AG09309 (cell line): ENCODE measurements at places on chromosomes 2 and 18.

GRCh38 chr2:149858216-149858615, 270.6 kb upstream of the MMADHC start:
- DNase-seq, result no peak

GRCh38 chr2:3193443-3194330, 183.9 kb downstream of the EIPR1 start:
- DNase-seq, result no peak

DNA sequence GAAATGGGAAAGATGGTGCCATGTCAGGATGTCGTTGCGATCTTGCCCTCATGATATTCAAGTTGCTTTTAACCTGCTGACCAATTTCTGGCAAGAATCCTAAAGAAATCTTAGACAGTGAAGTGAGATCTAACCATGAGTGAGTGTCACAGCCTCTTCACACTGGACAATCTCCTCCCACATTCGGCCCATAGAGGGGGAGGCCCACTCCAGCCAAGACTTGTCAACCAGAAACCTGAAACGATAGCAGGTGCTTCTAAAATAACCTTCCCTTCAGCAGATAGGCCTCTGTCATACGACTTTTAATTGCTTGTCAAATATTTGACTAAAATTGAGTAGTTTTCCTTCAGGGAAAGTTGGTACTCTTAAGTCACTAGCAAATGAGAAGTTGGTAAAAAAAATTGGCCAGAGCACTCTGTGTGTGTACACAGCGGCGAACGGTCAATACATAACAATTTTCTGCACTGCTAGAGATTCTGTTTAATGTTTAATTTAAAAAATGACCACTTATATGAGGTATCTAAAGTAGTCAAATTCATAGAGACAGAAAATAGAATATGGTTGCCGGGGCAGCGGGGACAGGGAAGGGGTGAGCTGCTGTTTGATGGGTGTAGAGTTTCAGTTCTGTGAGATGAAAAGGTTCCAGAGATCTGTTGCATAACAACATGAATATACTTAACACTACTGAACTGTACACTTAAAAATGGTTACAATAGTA, 110.2 kb downstream of the VAPA start:
- DNase-seq, result no peak

- no peak for DNase-seq
Observed at GRCh38 chr2:120910164-120910563, 174.5 kb downstream of the GLI2 start.

DNA sequence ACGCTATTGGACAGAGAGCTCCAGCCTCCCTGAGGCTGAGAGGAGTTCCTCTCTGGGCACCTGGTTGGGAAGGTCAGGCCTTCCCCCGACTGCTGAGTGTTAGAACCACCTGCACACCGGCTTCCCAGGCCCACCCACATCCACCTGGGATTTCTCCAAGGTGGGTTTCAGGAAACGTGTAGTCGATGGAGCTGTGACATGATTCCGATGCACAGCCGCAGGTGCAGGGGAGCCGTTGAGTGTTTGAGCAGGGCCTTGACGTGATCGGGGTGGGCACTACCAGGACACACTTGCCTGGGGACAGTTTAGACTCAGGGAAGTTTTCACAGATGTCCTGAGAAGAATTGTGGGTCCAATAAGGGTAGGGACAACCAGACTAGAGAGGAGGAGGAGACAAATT, 21.8 kb upstream of the GIGYF2 start:
- no peak for DNase-seq

- no peak for DNase-seq
Observed at GRCh38 chr2:207257251-207258250, 91.8 kb upstream of the KLF7 start.

GRCh38 chr2:121080013-121080772, 204.8 kb downstream of the TFCP2L1 start:
- no peak for DNase-seq

- DNase-seq, result no peak
Observed at GRCh38 chr2:207225773-207226172, 60.0 kb upstream of the KLF7 start.

DNA sequence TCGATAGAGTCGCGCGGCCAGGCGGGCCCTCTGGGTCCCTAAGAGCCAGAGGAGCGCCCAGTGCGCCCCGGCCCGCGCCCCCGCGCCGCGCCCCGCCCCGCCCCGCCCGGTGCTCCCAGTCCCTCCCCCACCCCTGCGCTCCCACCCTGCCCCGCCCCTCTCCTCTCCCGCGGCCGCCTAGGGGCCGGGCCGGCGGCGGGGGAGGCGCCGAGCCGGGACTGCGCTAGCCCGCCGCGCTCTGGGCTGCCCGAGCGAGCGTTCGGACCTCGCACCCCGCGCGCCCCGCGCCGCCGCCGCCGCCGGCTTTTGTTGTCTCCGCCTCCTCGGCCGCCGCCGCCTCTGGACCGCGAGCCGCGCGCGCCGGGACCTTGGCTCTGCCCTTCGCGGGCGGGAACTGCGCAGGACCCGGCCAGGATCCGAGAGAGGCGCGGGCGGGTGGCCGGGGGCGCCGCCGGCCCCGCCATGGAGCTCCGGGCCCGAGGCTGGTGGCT, at the start of gene GPC1:
Gene GPC1, plus strand, starts transcription at position 207 of the 491 bp plus-strand sequence. Its CDS starts 256 bp downstream, at position 463.
- DNase-seq, result peak; percentile 32

- DNase-seq, result no peak
Observed at GRCh38 chr2:213751446-213751845, 467.2 kb downstream of the SPAG16 start.

DNA sequence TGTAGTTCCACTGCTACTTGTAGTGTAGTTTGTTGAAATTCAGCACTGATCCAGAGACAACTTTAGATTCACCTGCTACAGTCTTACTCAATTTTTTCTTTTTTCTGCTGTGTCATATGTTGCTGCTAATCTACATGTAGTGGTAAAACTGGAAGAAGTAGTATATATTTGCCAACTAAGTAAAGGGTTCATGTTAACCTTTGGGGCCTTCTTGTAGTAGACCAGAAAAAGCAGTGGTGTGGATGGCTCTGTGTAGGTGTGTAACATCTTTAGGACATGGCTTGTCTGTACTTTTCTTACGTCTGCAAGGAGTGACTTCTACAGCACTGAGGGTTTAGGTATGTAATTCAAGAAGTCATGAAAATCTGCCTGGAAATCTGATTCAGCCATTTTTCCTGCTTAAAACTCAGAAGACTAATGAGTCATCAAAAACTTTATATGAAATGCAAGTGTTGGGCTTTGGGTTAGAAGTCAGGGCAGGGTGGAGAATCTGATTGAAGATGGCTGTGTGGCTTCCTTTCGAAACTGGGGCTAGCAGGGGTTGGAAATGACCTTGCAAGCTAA, 8.4 kb downstream of the PTPRM start:
- no peak for DNase-seq

DNA sequence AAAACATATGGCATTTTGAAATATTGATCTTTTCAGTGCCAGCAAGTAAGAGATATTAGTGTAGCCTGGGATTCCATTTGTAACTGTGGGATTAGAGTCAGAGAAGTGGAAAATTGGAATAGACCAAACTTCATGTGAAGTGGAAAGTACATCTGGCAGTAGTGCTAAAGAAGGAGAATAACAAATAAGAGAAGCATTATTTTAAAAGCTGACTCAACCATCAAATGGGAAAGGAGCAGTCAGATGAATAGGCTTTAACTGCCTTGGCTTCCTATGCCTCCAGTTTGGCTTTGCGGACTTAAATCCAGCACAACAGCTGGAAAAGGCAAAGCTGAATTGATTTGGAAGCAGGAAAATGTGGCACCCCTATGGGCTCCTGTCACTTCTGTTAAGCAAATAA, 623.1 kb downstream of the TSN start:
- DNase-seq, result no peak

GRCh38 chr2:84686783-84687476, 170.6 kb downstream of the DNAH6 start:
- no peak for DNase-seq

DNA sequence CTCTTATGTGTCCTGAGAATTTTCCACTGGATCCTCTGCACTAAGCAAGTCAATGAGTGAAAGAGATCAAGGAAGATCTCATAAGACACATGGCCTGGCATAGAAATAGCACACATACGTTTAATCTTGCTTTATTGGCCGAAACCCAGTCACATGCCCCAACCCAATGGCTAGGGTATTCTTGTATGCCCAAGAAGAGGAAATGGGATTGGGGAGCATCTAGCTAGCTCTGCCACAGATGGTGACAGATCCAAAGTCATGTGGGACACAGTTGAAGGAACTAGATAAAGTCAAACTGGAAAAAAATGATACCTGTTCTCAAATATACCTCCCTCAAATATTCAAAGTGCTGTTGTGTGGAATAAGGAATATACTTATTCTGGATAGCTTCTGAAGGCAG, 74.7 kb downstream of the CD28 start:
- no peak for DNase-seq

GRCh38 chr2:227871375-227871791, at the start of gene DAW1:
DAW1 (plus strand) TSS chr2:227871631; CDS start chr2:227871690, 59 bp downstream.
- DNase-seq, result no peak

- no peak for DNase-seq
Observed at GRCh38 chr18:61954096-61954746, 61.4 kb upstream of the RNF152 start.

GRCh38 chr2:97660775-97661389, 3.0 kb downstream of the ACTR1B start:
- DNase-seq, result no peak

DNA sequence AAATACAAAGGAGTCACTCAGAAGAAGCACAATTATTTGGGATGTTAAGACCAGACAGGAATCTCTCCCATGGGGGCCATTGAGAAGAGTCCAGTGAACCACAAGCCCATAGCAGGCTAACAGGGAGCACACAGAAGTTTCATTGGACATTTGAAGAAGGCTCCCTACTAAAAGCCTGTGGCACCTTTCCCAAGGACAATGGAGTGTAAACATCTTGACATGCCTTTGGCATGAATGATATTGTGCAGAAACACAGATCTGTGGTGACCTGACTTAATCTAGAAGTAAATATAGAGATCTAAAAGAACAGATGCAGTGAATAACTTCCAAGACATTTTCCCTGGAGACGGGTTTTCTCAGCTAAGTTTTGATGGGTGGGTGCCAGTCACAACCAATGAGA, 221.5 kb downstream of the EPHA4 start:
- DNase-seq, result no peak

DNA sequence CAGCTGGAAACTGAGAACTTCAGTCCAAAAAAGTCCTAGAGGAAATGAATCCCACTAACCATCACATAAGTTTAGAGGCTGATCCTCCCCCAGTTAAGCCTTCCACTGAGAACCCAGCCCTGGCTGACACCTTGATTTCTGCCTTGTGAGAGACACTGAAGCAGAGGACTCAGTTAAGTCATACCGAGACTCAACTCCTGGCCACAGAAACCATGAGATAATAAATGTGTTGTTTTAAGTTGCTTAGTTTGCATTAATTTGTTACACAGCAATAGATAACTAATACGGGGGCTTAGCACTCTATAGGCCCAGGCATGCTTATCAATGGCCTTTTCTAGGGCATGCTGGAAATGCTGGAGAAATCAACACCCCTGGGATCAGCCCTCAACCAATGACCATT, 3.4 kb upstream of the ADD2 start:
- no peak for DNase-seq

GRCh38 chr2:10466801-10467200, 18.7 kb upstream of the ODC1 start:
- DNase-seq, result no peak

- peak; percentile 13 for DNase-seq
Observed at GRCh38 chr2:117785740-117786139, 28.8 kb upstream of the DDX18 start.
